ENCODE measurements at places on chromosomes 5 and 9.

DNA sequence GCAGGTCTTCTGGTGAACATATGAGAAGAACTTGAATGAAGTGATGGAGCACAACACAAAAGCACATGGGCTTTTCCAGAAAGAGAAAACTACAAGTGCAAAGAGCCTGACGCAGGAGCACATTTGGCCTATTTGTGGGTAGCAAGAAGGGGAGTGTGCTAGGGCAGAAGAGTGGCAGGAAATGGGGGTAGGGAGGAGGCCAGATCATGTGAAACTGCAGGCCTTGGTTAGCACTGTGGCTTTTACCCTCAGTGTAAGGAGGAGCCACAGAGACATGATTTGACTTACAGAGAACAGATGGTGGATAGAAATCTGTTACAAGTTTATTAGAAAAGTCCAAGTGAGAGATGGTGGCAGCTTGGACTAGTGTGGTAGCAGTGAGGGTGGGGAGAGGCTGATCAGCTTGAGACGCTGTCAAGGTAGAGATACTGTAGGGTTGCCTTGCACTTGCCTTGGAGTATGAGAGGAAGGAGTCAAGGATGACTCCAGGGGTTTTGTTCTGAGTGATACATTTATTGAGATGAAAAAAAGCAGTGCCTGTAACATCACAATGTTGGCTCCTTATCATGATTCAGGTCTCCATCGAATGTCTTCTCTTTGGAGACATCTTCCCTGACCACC is 126.7 kb downstream of the PPP2R2B start:
- DNase-seq = no peak

DNA sequence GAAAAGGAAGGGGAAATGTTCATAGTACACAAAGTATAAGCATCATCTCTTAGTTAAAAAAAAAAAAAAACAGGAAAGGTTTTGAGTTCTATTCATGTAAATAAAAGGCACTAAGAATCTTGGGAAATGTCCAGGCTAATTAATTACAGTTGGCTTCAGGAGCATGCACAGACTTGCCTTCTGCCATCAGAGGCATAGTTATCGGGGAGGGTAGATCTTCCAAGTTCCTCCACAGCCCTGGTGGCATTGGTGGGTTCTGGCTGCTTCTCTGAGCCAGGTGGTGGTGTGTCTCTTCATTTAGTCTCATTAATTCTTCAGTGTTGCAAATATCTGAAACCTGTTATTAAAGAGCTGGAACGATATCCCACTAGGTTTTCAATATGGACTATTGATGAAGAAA is 85.2 kb downstream of the TMEM252 start:
- DNase-seq = no peak

- DNase-seq = no peak
Observed at GRCh38 chr9:34246453-34246852, 67.6 kb downstream of the UBAP1 start.

- DNase-seq = no peak
Observed at GRCh38 chr5:139772089-139772791, 23.4 kb upstream of the PSD2 start.

GRCh38 chr9:95528908-95529502 is 12.2 kb upstream of the PTCH1 start:
- no peak for DNase-seq

Measured in ovary (tissue), 10 donors.